NCI-H1694 (cell line): ENCODE measurements at places on chromosomes 5 and 9.

GRCh38 chr5:133200256-133200655 lies 148.4 kb downstream of the HSPA4 start:
- DNase-seq: no peak

DNA sequence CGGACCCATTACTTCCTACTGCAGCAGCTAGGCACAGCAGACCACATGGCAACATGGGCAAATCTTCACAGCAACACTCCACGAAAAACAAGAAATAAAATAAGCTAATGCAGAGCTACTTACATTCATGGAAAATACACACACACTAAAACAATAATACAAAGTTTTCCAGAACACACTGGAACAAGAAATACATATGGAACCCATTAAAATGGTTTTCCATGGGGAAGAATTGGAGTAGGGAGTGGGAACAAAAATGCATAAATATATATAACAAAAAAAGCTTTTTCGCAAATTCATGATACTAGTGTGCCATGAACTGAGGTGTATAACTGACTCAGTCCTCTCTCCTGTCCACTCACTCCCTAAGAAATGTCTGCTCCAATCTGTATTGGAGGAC lies 8.3 kb downstream of the ADAMTS12 start:
- no peak for DNase-seq

DNA sequence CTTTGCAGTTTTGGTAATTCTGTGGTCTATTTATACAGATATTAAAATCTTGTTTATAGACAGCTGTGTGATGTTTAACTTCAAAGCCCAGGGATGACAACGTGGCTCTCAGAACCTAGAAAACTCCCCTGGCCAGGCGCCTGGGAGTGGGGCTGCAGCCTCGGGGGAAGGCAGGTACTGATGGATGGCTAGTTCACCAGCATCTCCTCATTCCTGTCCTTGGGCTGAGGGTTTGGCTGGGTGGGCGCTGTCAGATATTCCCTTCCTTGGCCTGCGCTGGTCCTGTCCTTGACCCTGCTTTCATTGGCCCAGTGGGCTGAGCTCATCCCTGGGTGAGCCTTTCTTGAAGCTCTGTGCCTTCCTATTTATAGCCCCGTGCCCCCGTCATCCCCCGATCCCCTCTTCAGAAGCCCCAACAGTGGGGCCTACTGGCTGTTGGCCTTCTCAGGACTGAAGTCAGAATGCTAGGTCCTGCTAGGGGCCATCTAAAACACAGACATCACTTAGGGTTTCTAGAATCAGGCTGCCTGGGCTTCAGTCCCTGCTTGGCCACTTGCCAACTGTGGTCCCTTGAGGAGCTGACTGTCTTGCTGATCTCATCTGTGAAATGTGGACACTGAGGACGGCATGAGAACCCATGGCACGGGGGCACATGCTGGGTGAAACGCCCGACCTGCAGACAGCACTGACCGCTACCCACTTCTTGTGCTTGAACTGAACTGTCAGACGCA lies 20.9 kb downstream of the SH3GLB2 start:
- DNase-seq: no peak

GRCh38 chr5:115461093-115461492 lies 83.5 kb downstream of the FEM1C start:
- no peak for DNase-seq

- DNase-seq: no peak
Observed at GRCh38 chr9:108512426-108513173, 343.2 kb downstream of the ACTL7B start.

DNA sequence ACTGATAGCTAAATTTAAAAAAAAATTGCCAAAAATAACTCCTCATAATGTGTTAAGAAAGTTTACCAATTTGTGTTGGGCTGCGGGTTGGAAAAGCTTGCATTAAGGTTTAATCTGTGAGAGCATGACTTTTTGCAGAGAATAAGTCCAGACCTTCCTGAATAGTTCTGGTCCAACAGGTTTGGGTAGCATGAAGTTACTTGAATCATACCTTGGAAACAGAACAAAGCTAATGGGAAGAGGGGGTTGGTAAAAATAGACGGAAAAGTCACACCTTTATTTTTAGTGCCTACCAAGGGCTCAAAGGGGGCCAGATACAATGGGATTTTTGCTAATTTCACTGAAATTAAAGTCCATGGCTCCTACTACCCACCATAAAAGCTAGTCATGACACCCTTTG lies 17.1 kb upstream of the MATR3 start:
- DNase-seq: no peak

- no peak for DNase-seq
Observed at GRCh38 chr5:116176121-116176520, 91.3 kb downstream of the COMMD10 start.

DNA sequence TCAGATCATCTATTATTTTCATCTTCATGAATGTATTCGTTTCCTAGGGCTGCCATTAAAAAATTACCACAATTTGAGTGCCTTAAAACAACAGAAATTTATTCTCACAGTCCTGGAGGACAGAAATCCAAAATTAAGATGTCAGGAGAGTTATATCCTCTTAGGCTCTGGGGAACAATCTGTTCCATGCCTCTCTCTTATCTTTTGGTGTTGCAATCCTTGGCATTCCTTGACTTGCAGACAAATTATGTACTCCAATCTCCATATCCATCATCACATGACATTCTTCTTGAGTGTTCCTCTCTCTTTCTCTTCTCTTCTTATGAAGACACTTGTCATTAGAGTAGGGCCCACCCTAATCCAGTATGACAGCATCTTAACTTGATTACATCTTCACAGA lies 339.4 kb downstream of the EFNA5 start:
- DNase-seq: no peak

DNA sequence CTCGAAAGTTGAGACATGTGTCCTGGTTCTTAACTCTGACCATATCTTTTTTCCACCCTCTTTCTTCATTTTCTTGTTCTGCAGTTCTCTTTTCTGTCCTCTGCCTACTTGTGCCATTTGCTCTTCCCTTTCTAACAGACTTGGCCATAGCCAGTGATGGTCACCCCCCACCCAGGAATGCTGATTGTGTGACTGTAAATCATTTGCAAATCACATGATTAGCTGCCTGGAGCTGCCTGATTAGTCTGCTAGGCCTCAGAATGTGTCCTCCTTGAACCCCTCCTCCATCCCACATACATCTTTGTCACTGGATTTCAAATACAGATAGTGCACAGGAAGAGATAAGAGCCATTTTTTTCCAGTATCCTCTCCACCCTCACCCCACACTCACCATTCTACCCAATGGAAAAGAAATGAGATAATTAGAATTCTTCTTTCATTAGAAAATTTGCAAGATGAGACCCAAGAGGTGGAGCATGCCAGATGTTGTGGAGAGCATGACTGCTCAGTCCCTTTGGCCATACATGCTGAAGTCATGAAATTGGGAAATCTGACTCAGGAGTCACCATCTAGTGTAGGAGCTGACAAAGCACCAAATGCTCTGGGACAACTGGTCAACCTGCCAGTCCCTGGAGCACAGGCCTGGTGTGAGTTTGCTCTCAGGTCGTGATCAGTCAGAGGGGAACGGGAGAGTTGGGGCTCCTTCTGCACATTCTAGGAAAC lies 538.2 kb downstream of the CCDC171 start:
- DNase-seq: no peak

- DNase-seq: no peak
Observed at GRCh38 chr5:169945831-169946261, 34.4 kb downstream of the INSYN2B start.

DNA sequence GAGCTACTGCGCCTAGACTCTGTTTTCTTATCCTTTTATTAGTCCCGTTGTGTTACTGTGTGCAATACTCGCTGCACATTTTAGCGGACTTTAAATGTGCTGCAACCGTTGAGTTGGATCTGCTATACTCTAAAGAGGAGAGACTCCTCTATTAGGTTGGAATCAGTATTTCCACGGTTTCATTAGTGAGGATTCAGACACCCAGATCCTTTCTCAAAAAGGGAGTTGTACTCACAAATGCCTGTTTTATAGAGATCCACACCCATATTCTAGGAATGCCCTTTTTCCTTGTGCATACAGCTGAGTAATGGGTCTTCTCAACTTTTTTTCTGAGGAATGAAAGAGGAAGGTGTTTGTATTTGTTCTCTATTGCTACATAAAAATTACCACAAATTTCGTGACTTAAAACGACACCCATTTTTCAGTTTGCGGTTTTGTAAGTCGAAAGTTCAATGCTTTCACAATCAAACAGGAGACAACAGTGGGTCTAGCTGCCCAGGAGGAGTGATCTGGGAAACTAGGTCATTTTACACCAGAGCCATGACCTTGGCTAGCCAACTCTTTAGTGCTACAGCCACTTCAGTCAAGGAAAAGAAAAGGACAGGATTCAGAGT lies 52.8 kb upstream of the SLC44A1 start:
- no peak for DNase-seq

DNA sequence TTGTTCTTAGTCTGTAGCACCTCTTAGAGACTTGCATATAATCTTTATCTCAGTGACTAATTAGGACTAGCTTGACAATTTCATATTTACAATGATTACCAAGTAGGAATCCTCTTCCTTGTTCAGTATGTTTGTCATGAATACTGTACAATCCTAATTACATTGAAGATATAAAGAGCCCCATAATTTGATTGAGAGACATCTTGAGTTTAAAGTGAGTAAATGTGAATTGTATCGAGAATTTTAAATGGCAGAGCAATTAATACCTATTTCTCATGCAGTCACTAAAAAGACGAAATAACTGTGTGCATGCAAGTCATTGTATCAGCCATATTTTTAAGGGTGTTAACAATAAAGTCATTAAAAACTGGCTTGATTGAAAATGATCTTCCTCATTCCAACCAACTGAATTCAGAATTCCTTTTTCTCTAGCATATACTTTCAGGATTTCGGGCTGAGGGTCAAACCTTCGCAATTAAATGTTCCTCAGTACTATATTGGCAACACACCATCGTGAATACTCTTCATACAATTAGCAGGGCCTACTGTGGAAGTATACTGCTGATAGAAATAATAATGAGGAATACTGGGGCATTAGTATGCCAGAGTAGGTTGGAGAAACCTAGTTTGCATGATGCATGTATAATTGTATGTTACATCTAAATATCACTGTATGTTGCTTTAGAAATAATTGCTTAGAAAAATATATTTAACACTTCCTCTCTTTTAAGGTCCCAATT lies 284.7 kb upstream of the TMEM161B start:
- DNase-seq: no peak

GRCh38 chr5:141001844-141002604 lies 35.7 kb downstream of the PCDHAC2 start:
- no peak for DNase-seq

DNA sequence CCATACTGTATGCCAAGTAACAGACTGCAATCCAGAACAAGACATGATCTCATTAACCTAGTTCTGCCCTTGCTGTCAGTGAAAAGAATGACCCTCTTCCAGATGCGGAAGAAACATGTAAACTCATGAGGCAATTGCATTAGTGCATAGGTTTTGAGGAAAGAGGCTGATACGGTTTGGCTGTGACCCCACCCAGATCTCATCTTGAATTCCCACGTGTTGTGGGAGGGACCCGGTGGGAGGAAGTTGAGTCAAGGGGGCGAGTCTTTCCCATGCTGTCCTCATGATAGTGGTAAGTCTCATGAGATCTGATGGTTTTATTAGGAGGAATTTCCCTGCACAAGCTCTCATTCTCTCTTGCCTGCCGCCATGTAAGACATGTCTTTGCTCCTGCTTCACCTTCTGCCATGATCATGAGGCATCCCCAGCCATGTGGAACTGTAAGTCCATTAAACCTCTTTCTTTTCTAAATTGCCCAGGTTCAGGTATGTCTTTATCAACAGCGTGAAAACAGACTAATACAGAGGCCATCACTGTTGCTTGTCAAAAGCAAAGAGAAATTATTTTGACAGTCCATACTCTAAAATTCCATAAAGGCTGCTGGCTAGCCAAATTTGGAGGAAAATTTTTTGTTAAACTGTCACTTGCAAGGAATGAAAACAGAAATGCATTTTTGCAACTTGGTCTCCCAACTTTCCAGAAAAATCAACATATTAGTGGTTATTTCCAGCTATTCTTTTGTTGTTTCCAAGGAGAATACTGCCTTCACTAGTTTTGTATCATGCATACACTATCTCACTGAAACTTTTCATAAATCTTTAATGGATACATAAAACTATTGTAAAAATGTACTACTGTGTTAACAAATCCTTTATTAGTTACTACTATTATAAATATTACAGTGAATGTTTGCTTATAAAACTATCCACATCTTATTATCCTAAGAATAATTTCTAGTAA lies 3.2 kb upstream of the ARL15 start:
- DNase-seq: no peak

DNA sequence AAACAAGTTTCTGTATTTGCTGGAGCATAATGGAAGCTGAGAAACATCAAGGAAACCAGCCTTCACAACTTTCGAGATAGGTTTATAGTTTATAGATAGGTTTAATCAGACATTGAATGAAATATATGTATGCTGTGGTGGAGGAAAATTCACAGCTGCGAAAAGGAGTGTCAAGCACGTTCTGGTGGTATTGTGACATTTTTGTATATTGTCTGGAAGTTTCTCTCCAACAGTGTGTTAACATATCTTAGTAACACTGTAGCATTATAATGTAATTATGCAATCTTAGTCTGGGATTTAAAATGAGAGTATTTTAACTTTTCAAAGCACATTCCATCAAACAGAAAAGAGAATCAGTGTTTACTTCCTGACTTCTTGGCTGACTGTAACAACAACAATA lies 50.0 kb downstream of the FCHO2 start:
- no peak for DNase-seq

DNA sequence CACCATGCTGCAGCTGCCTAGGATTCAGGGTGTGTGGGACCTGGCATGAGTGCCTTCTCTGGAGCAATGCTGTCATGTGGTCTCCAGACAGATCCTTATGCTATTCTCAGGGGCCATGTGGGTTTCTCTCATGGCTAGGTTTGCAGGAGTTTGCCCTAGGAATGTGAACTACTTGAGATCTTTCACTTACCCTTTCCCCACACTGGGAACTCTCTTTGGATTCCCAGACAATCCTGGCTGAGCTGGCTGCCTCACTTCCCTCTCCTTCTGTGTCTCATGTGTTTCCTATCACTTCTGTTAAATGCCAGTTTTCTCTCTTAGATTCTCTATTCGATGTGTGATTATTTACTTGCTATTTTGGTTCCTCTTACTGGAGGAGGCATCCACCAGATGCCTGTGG lies 270.2 kb upstream of the RASA1 start:
- no peak for DNase-seq

DNA sequence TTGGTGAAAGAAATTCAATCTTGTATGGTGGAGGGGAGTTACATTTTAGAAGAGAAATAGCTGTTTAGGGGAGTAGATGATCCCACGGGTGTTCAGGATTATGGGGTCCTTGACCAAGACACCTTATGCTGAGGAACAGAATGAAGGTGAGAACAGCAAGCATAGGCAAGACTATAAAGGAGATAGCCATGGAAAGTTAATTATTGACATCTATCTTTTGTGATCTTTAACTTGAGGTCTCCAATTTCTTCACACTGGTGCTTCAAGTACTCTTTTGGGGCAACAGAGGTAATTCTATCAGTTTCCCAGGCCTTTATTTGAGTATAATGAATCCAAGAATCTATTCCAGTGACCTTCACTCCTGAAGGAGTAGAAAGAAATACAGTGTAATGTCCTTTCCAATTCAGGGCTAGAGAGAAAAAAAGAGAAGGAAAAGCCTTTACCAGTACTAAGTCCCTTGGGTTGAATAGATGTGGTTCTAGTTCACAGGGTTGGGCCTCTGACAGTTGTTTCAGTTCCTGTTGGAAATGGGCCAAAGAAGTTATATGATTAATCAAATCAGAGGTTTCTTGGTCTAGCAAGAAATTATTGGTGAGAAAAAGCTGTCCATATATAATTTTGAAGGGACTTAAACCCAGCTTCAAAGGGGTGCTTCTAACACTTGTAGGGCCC lies 2104.1 kb upstream of the ACO1 start:
- DNase-seq: no peak

GRCh38 chr9:113742878-113743277 lies 133.2 kb upstream of the ZNF618 start:
- DNase-seq: no peak

- DNase-seq: no peak
Observed at GRCh38 chr5:154627698-154628678, 127.2 kb upstream of the LARP1 start.
